Endothelial cell (in vitro differentiated cells): ENCODE measurements at places on chromosomes 5 and 9.

GRCh38 chr9:113179839-113180238 lies 29.0 kb downstream of the SLC31A2 start:
- no peak for DNase-seq

DNA sequence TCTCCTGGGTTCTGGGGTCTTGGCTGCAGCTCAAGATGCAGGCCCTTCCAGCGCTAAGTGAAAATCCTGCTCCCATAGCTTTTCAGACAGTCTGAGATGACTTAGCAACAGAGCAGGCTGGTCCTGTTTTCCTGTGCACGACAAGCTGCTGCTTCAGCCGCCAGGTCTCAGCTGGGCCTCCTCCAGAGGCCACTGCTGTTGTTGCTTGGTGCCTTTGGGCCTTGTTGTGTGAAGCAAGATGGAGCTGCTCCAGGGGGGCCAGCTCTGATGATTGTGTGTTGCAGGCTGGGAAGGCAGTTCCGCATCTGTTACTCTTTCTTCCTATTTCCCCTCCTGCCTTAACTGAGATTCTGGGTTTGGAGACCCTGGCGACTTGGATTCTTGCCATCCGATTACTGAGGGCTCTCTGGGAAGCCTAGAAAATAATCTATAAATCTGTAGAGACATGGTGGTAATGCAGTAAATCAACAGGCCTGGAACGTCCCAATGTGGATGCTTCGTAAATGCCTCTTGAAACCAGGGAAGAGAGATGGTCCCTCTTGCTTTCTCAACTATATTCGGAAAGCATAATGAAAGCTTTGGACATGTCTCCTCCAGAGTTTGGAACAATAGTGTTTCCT lies 3.2 kb downstream of the MAP1B start:
- no peak for DNase-seq

GRCh38 chr9:86821006-86821845 lies 126.1 kb downstream of the GAS1 start:
- DNase-seq, result no peak

- no peak for DNase-seq
These were observed 60.8 kb downstream of the CSF2 start for GRCh38 chr5:132134384-132134783.

- DNase-seq, result no peak
These were observed 284.1 kb downstream of the HCN1 start for GRCh38 chr5:45411971-45412612.

- DNase-seq, result no peak
These were observed 17.3 kb downstream of the EXOC3 start for GRCh38 chr5:460273-460625.

GRCh38 chr5:179431221-179431824 lies 86.1 kb upstream of the ADAMTS2 start:
- DNase-seq, result no peak

GRCh38 chr9:128317629-128318028 lies 4.6 kb downstream of the TRUB2 start:
- DNase-seq, result no peak

GRCh38 chr9:22041775-22042174 lies 32.7 kb upstream of the CDKN2B start:
- DNase-seq, result no peak

DNA sequence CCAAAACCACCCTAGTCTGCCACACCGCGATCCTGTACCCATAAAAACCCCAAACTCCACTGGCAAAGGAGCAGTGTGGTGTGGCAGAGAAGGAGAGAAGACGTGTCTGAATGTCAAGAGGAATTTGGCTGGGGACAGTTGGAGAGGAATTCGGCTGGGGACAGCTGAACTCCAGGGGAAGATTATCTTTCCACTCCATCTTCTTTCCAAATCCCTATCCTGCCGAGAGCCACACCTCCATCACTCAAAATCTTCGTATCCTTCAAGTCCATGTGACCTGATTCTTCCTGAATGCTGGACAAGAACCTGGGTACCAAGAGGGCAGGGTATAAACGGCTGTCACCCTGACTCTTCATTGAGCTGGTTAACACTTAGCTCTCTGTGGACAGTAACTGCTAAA lies 448.1 kb downstream of the ARHGEF28 start:
- DNase-seq, result no peak

DNA sequence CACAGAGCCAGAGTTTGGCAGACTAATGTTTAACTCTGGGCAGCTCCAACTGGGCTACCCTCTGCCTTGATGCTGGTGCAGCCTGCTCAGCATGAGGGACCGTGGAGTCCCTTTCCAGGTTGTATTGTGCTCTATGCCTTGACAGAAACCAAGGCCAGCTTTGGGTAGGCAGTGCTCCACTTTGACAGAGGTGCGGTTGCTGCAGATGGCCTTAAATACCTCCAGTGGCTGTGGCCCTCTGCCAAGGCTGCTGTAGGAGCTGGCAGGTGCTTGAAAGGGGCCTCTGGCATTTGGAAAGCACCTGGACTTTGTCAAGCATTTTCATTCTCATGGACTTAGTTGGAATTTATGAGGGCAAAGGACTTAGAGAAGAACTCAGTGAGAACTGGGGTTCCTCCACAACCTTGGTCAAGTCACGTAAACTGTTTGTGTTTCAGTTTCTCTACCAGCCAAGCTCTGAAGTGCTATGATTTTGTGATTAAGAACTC lies 249.7 kb upstream of the ZNF462 start:
- no peak for DNase-seq
